ENCODE measurements at places on chromosomes 4 and X. TPM values are rescaled to one million over a fixed set of nuclear protein-coding genes. Genes with fewer than 3 reads are reported as not detected.

DNA sequence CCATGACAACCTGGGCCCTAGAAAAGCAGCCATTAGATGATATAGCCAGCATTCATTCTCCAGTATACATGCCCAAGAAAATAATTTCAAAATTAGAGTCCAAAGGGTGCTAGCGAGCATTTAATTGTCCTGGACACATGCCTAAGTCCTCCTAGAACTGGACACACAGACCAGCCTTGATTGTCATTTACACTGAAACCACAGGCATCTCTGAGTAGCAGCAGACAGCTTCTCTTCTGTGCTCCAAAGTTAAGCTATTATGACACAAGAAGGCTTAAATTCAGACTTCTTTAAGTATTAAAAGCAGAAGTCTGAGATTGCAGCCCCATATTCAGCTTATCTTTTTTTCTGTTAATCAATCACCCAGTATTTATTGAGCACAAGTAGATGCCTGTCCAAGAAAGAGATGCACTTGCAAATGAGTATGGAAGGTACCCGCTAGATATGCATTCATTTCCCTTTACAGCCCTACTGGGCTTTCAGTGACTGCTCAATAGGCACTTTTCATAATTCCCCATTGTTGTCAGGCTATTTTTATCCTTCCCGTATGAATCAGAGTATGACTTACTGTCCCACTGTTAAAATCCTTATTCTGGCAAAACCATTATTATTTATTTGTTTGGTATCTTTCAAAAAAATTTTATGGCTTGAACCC lies 374.1 kb downstream of the FBXW7 start:
- no peaks in the 10 kb centered on the region for H3K27me3 ChIP-seq
- no peak overlapping the region for H3K27ac ChIP-seq
- H3K36me3 ChIP-seq = no peaks in the 10 kb centered on the region
- H3K4me3 ChIP-seq = no peak overlapping the region

Gene TMEM31
- not detected for total RNA-seq

DNA sequence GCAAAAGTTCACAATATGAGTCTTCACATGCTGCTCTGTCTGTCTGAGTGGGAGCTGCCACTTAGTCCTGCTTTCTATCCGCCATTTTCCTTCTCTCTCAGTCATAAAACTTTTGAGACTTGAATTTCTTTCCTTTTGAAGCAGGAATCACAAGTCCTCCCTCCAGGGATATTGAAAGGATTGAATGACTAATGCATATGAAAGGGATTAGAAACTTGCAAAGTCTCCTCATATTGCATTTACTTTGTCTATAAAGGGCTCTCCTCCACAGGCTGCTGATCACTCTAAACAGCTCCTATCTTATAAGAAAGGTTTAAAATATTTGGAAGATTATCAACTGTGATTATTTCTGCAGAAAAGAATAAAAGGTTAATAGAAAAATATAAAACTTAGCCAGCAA lies 879.1 kb downstream of the ARAP2 start:
- H3K27ac ChIP-seq = no peak overlapping the region
- H3K36me3 ChIP-seq = no peaks in the 10 kb centered on the region
- H3K4me1 ChIP-seq = no peaks in the 10 kb centered on the region

Gene RNF150
- 61.8 TPM for total RNA-seq

Gene PPEF2
- total RNA-seq = not detected

DNA sequence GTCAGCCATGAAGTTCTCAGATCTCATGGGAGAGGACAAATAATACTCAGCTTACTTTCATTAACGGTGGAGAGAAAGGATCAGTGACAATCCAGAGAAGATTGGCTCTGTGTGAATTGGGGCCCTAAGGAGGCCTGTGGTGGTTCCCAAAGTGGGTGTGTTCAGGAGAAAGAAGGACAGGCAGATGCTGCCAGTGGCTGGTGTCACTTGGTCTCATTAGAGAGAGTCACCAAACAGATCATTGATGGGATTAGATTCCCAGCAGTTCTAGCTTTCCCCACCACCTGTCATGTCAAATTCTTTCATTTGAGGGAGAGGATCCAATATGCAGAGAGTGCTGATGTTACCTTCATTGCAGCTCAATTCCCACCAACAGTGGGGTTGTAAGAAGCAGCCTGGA lies 8.0 kb downstream of the SMPX start:
- DNase-seq = no peak
- no peaks in the 10 kb centered on the region for H3K27me3 ChIP-seq
- no peaks in the 10 kb centered on the region for H3K36me3 ChIP-seq
- H3K27ac ChIP-seq = no peak overlapping the region
- H3K4me3 ChIP-seq = no peak overlapping the region

- H3K27ac ChIP-seq = no peak overlapping the region
- peaks cover 15% of the 10 kb centered on the region for H3K4me1 ChIP-seq
- no peaks in the 10 kb centered on the region for H3K36me3 ChIP-seq
Measured at GRCh38 chr4:182325397-182325796, 82.2 kb downstream of the TENM3 start.

Gene AFM
- not detected for total RNA-seq
